ENCODE measurements at places on chromosomes 11 and 22.

- no peak for DNase-seq
These were observed 217.3 kb upstream of the GRIA4 start for GRCh38 chr11:105392556-105392955.

DNA sequence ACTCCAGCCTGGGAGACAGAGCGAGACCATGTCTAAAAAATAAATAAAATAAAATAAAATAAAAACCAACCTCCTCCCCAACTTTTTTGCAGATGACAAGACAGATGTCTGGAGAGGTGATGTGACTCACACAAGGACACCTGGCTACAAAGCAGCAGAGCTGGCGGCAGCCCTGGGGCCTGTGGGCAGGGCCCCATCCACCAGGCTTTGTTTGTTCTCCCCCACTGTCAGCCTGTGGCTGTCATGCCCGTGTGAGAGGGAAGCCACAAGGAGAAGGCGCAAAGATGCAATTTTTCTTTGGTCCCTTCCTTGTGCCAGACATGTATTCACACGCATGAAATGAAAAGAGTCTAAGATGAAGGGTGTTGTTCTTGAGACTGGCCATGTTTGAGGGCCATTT is 16.6 kb downstream of the CD59 start:
- no peak for DNase-seq

GRCh38 chr11:13848031-13848430 is 114.5 kb upstream of the SPON1 start:
- DNase-seq: no peak

DNA sequence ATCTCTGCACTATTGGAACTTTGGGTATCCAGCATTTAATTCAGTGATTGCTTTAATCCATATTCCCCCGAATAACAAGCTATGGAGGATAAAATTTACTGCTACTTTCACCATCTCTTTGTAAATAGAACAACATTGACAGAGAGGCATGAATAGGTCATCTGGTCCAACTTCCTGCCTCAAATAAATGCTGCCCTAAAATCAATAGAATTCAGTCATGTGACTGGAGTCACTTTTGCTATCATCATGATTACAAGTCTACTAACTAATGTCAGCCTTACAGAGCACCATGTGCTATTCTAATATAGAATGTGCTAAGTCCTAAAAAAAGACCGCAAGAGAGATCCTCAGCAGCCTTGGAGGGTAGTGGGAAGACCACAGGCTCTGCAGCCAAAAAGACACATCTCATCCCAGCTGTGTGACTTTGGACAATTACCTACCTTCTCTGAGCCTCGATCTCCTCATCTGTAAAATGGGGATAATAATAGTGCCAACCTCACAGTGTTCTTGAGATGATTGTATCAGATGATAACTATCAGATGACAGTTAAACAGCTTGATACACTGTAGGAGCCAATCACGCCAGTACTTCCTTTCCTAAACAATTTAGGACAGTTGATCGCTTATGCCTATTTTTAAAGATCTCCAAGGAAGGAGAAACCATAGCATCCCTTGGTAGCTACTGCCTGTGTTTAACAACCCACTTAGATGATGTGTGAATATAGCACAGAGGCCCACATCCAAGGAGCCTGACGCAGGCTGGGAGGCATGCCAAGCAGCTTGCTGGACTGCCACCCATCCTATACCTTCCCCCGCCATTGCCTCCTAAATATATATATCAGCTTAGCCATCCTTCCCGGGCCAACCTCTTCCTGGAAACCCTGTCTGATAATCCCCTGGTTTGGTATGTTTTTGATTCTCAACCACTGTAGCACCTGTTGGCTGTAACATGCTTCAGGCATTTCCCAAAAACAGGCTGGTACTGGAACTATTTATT is 77.3 kb upstream of the PHF21A start:
- DNase-seq: no peak

DNA sequence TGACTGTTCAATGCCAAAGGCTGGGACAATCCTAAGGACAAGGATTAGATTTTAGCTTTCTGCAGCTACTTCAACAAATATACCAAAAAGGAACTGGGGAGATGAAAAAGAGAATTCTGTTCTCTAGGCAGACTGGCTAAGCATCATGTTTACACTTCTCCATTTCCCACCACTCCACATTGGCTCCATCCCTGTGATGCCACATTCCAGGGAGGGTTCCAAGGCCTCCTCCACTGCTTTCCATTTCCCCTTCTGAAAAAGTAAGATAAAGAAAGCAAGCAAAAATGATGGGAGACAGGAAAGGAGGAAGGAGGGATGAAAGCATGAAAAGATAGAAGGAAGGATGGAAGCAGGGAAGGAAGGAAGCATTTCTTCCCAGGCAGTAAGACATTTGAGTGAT is 315.8 kb downstream of the BLID start:
- DNase-seq: no peak

GRCh38 chr11:11615086-11615485 is 6.7 kb downstream of the GALNT18 start:
- DNase-seq: no peak

DNA sequence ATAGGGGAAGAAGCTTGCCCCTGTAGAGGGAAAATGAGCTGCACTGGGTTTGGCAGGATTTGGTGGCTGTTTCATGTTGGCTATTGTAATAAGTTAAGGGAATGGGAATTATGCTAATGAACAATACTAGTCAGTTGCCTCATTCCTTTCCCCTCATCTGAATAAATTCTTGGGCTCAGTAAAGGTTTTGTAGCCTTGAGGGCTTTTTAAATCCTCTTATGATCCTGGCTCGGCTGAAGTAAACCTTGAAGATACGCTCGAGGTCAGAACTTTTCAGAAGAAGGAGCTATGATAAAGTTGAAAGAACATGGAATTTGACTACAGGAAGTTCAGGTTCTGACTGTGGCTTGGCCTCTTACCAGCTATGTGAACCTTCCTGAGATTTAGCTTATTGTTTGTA is 448.7 kb downstream of the RAB38 start:
- no peak for DNase-seq

DNA sequence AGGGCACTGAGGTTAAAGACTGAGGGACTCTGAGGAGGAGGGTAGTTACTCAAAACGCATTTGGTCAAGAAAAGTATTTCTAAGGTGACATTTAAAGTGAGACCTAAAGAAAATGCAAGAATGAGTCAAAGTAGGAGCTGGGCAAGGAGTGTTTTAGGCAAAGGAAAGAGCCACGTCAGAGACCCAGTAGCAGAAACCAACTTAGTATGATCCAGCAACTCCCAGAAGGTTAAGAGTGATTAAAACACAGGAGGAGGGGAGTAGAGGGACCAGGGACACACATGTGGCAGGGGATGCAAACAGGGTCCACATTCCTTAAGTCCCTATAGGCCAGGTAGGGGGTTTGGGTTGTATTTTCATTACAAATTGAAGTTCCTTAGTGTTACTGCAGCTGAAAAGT is 24.3 kb upstream of the CCDC34 start:
- DNase-seq: no peak

GRCh38 chr22:20391222-20391621 is 2.7 kb upstream of the ZNF74 start:
- DNase-seq: no peak

GRCh38 chr22:20465759-20466077 is 28.1 kb upstream of the SCARF2 start:
- no peak for DNase-seq

- no peak for DNase-seq
These were observed 1.8 kb downstream of the SIK3 start for GRCh38 chr11:117096201-117096991.

DNA sequence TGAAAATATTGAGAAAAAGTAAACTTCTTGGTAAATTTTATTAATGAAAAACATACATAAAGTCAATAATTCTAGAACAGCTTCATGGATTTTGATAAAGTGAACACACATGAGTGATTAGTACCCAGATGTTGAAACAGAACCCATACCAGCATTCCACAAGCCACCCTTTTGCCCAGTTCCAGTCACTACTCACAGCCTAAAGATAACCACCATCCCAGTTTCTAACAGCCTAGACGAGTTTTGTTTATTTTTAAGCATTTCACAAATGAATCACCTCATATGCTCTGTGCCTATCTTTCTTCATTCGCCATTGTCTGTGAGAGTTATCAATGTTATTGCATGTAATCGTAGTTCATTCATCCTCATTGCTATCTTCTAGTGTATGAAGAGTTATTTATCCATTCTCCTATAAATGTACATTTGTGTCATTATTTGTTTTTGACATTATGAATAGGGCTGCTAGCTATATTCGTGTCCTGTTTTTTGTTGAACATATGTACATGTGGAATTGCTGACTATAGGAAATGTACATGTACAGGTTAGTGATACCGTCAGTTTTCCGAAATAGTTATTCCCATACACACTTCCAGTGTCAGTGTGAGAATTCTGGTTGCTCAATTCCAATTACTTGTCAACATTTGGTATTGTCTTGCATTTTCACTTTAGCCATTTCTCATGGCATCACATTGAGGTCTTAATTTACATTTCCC is 44.5 kb upstream of the TEAD1 start:
- no peak for DNase-seq

- no peak for DNase-seq
These were observed 453.3 kb upstream of the TENM4 start for GRCh38 chr11:79894111-79894510.

DNA sequence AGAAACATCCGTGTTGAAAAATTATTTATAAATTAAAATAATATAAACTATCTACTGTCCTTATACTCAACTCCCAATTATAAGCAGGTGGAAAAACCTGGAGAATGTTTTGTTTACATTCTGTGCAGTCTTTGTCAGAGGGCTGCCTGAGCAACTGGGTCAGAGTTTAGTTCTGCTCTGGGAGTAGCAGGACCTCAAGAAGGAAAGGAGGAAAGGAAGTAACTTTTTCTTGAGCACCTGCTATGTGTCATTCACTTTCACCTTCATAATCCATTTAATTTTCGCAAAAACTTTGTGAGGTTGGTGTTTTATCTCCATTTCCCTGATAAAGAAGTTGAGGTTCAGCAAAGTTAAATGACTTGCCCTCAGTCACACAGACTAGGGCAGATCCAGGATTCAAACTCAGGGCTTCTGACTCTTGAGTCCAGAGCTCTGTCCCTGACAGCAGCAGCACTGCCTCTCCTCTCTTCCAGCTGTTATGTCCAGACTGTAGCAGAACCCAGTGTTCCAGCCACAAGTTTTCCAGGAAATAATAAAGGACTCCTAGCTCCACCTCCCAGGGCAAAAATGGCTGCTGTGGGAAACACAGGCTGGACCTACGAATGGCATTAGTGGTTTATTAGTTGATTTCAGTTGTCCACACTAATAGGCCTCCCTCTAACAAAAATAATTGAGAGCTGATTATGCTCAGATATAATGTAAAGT is 6.4 kb downstream of the CD3E start:
- no peak for DNase-seq

- DNase-seq: no peak
These were observed 123.1 kb downstream of the PKNOX2 start for GRCh38 chr11:125287491-125288210.

GRCh38 chr11:45181889-45182550 is 35.6 kb downstream of the PRDM11 start:
- DNase-seq: no peak

DNA sequence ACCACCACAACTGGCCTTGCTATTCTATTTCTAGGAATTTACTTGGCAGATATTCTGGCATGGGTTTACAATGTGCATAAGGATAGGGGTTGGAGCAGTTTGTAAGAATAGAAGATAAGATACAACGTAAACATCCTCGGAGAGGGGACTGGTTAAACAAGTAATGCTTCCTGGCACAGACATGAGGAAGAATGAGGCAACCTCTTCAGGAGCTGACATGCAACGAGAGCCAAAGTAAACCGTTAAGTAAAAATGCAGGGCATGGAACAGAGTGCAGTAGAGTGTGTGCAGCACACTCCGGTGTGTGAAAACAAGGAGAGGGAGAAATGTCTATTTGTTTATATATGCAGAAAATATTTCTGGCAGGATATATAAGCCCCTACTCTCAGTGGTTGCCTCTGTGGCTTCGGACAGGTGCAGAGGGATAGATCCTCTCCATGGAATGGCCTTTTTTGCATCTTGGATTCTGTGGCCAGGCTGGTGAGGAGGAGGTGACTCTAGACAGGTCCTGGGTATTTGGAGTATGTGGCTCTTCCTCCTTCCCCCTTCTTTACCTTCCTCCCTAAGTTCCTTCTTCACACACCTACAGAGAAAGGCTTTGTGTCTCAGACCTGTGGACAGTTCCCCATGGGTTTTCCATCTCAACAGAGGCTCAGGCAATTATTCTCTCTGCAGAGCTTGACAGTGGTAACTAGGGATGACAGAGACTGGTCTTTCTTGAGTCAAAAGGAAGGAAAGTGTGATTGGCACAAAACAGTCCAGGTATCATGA is 2.5 kb downstream of the RAB36 start:
- no peak for DNase-seq

- DNase-seq: no peak
These were observed 43.1 kb downstream of the FAM168A start for GRCh38 chr11:73554671-73555320.

GRCh38 chr22:44456661-44457412 is 41.2 kb downstream of the RTL6 start:
- no peak for DNase-seq

- no peak for DNase-seq
These were observed 27.2 kb downstream of the PARVG start for GRCh38 chr22:44207981-44208317.

GRCh38 chr11:68296344-68297051 is 15.9 kb upstream of the LRP5 start:
- no peak for DNase-seq

DNA sequence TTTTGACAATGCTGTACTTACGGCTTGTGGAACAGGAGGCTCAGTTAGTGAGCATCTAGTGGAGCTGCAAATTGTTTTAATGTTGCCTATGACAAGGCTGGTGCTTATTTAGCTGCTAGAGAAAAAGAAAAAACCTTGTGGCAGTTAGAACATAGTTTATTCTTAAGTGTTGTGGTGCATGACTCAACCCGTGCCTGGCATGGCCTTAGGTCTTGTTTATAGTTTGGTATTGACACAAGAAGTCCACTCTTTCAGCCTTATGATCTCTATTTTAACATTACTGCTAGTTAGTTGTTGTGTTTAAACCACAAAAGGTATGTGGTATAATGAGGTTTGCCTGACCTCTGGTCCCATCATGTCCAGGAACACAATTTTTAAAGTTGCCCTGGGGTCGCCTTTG is 744.6 kb downstream of the FAM181B start:
- DNase-seq: no peak

GRCh38 chr11:69234740-69235710 is 58.9 kb upstream of the MYEOV start:
- no peak for DNase-seq
